Activated T-cell treated with anti-CD3 and anti-CD28 coated beads, Interleukin-2, amount 50 U/mL, for 48 hours (primary cell): ENCODE measurements at places on chromosomes 11 and 22.

DNA sequence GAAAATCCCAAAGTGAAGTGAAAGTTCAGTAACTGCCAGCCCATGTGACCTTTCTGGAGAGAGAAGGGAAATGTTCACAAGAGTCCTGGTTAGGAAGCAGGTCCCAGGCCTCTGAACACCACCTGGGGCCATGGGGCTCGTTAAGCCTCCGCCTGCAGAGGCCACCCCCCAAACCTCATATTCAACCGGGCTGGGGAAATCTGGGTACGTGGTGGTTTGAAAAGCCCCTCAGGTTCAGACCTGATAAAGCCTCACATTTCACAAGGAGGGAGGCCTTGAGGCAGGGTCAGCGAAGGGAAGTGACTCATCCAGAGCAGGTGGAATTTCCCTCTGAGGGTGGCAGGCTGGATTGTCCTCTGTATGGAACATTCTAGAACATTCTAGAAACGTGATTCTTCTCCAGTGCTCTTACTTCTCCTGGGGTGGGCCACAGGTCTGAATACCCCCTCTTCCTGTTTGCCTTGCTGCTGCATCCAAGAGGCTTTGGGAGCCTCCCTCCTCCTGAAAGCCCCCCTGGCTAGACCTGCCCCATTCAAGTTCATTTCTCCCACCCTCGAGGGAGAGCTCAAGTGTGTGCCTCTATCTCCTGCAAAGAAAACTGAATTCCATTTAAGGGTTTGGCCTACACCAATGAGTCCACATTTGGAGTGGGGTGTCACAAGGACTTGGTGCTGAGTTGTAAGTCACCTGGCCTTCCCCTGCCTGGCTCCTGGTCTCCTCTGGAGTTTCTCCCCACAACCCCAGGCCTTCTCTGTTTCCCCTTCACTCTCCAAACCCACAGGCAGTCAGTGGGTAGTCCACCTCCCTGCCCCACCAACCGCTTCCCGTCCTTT is 6.3 kb downstream of the FXYD2 start:
- peak; percentile 74 for DNase-seq

- peak; percentile 47 for DNase-seq
These were observed 16.5 kb downstream of the NAP1L4 start for GRCh38 chr11:2975594-2975993.

DNA sequence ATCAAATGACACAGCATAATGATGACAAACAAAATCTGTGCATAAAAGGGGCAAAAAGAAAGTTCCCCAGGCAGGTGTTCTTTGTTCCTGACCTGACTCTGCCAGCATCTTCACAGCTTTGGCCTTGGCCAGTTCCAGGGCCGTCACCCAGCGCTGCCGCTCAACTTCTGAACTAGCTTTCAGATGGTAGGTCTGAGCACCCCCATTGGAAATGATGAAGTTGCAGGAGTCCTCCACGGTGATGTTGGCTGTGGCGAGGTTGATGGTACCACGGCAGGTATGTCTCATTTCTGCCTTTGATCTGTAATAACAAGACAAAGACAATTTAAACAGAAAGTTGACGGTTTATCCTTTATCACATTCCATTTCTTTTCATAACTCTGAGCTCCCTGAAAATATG is 5.3 kb downstream of the OSBP start:
- DNase-seq, result peak; percentile 45

GRCh38 chr11:64759722-64760719 is at the start of gene PYGM:
Gene PYGM, minus strand, starts transcription at chr11:64759974. Its CDS starts 76 bp downstream, at chr11:64759898.
- DNase-seq, result no peak

DNA sequence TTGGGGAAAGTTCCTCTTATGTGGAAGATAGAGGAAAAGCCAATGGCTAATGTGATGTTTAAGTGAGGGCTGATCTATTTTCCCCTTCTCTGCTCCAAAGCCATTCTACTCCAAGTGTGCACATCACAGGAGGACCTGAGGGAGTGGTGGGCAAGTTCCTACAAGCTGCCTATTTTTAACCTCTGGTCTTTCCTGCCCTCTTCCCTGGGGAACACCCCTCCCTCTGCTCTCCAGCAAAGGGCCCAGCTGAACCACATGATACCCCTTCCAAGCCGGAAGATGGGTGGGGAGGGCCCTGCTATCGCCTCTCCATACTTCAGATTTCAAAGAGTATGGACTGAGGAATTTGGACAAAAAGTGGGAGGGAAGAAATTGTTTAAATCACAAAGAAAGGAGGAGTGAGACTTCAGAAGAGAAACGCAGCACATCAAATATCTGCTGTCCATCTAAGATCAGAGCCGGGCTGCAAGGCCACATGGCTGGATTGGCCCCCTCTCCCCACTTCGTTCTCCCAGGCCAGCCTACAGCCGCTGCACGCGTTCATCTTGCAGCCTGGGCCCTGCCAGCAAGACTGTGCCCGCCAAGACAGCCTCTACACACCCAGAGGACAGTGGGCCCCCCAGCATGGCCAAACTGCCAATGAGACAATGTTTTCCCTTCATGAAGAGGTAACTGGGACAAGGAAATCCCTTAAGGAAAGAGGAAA is 77.5 kb downstream of the MICAL3 start:
- DNase-seq, result no peak

GRCh38 chr11:47797633-47798032 is 30.5 kb upstream of the FNBP4 start:
- peak; percentile 51 for DNase-seq

DNA sequence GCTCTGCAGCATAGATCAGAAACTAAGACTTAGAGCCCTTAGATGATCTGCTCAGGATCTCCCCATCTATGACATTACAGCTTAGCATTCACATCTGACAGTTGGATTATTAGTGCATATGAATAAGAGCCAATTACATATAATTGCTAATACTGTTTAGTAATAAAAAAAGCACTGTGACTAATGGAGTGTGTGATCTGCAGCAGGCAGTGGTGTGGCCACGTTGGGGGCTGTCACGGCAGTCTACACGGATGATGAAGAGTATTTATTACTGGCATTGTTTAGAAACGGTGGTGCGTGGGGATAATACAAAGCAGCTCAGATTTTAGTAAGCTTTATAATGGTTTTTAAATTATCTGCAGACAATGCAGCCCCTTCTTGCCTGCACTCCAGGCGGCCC is 93.5 kb upstream of the TIMP3 start:
- DNase-seq, result no peak

- DNase-seq, result no peak
These were observed 39.7 kb downstream of the YWHAH start for GRCh38 chr22:31983911-31984656.

DNA sequence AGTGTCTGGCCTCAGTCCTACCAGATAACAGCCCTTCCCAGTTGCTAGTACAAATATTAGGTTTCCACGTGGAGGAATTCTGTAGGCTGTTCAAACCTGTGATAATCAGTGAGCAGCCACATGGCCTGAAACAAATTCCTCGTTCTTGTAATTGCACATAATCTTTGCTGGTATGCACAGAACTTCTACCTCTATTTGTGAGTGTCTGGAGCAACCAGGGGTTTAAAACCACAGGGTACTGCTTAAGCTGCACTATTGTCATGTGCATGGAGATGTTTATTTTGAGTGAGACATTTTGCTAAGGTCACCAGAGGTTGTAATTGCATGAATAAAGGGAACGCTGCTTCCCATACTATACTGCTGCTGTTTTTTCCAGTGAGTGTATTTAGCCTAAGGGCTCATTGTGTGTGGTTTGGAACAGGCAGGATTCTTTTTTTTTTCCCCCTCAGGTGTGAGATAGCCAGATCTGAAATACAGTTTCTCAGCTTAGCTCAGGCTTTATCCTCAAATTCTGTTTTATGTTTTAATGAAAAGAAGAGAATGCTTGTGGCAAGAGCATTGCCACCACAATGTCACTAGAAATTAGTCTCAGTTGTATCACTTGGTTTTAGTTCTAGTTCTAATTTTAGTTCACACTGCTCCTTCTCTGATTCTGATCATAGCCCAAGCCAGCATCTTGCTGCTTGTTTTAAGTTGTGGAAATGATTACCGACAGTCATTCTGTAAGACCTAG is 60.5 kb downstream of the CYB5R2 start:
- no peak for DNase-seq

- no peak for DNase-seq
These were observed 599.1 kb upstream of the FAT3 start for GRCh38 chr11:91625495-91625894.

- DNase-seq, result no peak
These were observed 50.4 kb downstream of the DENND5A start for GRCh38 chr11:9214765-9215164.

DNA sequence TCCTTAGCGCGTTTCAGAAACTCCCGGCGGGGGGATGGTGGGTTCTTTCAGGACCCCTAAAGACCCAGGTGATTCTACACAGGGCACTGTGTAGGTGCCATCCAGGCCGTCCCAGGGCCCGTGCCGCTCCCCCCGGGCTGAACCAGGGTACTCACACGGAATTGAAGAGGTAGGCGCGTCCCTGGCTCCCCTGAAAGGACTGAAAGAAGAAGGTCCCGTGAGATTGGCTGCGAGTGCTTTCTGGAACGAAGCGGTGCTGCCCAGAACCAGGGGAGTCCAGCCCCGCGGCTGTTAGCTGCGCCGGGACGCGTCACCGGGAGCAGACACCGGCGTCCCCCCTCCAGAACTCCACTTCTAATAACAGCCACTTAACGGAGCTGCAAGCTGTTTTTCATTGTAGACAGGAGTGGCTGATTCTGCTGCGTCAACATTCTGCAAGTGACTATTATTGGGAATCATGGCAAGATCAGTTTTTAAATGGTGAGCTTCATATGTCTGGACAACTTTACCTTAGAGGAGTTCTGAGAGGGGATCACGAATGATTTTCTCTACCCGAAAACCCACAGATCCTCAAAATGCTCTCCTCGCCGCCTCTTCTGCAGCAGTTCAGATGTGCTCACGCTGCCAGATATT is 31.8 kb downstream of the YPEL1 start:
- DNase-seq, result no peak

- no peak for DNase-seq
These were observed 66.0 kb downstream of the RDX start for GRCh38 chr11:110230377-110230776.

- peak; percentile 63 for DNase-seq
These were observed 198.2 kb downstream of the SWAP70 start for GRCh38 chr11:9861860-9862725.

GRCh38 chr11:117851852-117852251 is 24.6 kb downstream of the FXYD6 start:
- DNase-seq, result no peak

DNA sequence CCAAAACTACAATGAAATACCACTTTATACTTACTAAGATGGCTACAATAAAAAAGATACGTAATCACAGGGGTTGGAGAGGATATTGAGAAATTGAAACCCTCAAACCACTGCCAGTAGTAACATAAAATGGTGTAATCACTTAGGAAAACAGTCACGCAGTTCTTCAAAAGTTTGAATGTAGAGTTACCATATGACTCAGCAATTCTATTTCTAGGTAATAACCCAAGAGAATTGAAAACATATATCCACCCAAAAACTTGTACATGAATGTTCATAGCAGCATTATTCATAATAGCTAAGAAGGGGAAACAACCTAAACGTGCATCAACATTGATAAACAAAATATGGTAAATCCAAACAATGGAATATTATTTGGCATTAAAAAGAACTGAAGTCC is 24.4 kb upstream of the PSMA1 start:
- DNase-seq, result no peak

- no peak for DNase-seq
These were observed 103.0 kb downstream of the FBXO7 start for GRCh38 chr22:32577591-32577990.

DNA sequence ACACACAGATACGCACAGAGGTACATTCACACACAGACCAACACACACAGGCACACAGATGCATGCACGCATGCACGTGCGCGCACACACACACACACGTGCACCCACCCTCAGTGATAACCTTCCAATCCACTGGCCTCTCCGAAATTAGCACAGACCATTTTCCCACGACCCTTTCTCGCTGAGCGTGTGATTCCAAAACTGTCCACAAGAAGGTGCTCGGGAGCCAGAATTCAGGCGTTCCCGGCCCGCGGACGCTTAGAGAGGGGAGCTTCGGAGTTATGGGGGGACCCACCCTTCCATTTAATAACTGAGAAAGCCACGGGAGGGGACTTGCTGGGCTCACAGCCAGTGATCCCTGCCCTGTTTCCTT is 33.8 kb upstream of the SLC35C1 start:
- peak; percentile 89 for DNase-seq

GRCh38 chr11:108237058-108237481 is 14.2 kb downstream of the ATM start:
- DNase-seq, result no peak

- no peak for DNase-seq
These were observed 686.9 kb downstream of the FAM181B start for GRCh38 chr11:82046778-82047177.

DNA sequence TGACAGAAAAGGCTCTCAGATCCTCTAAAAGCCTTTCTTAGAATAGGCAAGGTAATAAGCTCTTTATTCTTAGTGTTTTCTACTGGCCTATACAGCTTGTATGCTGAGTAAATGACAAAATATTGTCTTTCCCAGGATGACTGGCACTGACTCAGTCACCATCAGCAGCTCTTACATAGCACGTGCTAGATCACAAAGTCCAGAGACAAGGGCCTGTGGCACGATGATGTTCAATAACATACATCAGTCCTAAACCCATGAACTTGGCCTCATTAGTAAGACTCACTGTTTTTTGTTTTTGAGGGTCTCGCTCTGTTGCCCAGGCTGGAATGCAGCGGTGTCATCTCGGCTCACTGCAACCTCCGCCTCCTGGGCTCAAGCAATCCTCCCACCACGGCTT is 42.7 kb downstream of the CELF1 start:
- DNase-seq, result peak; percentile 35

- no peak for DNase-seq
These were observed 37.9 kb upstream of the PPARA start for GRCh38 chr22:46112405-46112804.

GRCh38 chr11:109023036-109023435 is 358.2 kb downstream of the DDX10 start:
- no peak for DNase-seq

DNA sequence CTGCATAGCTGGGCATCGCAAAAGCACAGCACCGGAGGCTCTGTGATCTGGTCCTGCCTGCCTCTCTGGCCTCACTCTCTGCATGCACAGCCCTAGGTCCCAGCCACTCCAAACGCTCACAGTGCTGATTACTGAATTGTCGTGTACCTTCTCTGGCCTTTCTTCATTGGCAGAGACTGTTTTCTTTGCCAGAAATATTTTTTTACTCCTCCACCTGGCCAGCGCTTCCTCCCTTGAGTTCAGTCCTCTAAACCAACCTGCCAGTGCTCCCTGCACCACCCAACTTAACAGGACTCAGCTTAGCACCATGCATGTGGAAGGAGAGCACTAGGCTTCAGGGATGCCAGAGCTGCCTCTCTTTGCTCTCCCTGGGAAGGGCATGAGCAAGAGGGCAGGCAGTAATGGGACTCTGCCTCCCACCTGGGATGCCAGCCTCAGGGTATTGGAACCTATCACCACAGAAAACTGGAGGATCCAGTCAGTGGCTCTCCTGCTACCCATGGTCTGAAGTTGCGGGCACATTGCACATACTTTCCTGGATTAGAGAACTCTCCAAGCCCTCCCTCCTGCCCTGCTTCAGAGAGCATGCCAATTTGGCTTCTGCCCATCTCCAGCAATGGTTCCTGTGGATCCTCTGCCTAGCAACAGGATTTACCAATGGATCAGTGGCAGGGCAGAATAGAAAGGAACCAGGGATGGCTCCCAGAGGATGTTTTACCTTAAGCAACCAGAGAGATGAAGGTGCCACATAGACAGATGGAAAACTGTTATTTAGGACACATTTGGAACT is 37.0 kb upstream of the GNAZ start:
- DNase-seq, result no peak

- DNase-seq, result no peak
These were observed 17.9 kb upstream of the RRAS2 start for GRCh38 chr11:14376920-14377319.
